ENCODE measurements at places on chromosomes 5 and 9.

DNA sequence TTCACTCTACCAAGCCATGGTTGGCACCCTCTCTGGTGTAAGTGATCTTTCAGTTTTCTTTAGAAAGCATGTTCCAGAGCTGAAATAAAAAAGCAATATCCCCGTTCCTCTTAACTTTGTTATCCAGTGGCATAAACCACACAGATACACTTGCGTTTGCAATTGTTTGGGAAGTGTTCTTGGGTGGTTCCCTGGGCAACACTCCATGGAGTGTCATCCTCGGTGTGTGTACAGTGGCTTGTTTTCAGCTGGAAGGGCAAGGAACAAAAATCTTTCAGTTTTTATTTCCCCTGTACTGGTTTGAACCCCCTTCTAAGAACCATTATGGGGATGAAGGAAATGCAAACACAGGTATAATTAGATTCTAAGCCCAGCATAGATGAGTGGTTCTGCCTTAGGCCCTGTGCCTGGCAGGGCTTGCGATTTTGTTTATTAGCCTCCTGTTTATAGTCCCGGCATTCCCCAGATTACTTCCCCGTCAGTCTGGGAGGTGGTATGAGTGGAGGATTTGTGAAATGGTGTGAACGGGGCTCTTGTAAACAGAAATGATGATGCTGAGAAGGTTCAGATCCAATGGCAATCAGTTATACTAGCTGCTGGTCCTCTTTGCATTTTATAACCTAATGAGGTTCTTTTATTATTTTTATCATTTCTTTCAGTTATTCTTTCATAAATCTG lies 76.0 kb upstream of the CD180 start:
- no peak for DNase-seq

DNA sequence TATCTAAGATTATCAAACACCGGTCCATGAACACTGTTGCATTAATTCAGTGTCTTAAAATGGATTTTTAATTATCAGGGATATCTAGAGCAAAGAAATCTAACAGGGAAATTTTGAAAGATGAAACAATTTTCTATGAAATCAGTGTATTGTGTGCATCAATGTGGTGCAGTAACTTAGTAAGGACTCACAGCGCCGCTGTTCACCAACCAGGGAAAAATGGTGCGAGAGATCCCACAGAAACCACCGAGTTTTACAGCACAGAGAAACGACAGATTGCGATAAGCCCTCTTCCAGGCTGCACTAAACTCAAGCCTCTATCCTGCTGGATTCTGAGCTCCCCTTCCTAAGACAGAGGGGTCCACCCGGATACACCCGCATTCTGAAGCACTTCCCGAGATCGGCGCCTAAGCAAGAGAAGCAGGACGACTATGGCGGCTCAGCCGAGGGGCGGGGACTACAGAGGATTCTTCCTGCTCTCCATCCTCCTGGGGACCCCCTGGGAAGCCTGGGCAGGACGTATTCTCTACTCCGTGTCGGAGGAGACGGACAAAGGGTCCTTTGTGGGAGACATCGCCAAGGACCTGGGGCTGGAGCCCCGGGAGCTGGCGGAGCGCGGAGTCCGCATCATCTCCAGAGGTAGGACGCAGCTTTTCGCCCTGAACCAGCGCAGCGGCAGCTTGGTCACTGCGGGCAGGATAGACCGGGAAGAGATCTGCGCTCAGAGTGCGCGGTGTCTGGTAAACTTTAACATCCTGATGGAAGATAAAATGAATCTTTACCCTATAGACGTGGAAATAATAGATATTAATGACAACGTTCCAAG lies at the start of gene PCDHGA7:
Gene PCDHGA7 (plus strand): TSS at position 274 of the 826 bp plus-strand sequence. CDS start 158 bp downstream, at position 432.
- no peak for DNase-seq

DNA sequence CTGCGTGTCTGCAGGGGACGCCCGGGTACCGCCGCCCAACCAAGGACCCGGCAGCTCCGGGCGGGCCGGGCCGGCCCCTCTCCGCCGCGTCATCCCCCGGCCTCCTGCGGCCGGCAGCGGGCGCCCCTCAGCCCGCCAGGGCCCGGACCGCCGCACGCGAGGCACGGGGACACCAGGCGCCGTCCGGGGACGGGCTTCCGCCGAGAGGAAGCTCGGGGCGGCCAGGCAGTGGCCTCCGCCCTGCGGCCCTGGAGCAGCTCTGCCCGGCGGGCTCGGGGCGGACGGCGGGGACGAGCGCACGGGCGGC lies 373 bp downstream of the FBXW5 start:
- DNase-seq: peak; percentile 73

DNA sequence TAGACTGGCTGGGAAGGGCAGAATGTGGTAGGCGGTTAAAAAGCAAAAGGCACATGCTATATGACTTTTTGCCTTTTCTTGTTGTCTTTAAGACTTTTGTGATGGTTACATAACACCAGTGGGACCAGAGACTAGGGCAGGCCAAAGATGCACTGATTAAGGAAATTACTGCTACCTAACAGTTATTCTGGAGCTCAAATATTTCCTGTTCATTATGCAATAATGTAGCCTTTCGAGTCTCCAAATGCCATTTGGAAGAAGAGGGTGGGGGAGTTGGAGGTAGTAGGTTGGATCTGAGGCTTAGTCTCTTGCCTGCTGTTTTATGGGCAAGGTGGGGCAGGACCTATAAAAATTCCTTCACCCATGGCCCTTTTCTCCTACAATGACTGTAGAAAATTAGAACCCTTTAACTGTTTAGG lies 51.7 kb downstream of the SH3GL2 start:
- no peak for DNase-seq

GRCh38 chr9:21796768-21797167 lies 5.7 kb upstream of the MTAP start:
- no peak for DNase-seq

- DNase-seq: no peak
These were observed 82.4 kb upstream of the SELENOP start for GRCh38 chr5:42894057-42894456.

DNA sequence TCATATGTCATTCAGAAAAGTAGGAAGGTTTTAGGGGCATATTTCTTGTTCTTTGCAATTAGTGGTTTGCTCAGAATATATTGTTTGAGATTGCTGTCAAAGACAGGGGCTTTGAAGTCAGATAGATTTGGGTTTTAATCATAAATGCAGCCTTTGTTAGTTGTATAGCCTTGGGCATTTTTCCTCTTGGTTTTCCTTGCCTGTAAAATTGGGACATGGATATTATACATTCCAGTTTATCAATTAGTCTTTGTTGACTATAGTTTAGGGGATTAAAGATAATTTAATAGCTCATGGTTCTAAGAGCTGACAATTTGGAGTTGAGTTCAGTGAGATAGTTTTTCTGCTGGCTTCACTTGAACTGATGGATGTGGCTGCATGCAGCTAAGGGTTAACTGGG lies 88.9 kb downstream of the DMAC1 start:
- DNase-seq: no peak

DNA sequence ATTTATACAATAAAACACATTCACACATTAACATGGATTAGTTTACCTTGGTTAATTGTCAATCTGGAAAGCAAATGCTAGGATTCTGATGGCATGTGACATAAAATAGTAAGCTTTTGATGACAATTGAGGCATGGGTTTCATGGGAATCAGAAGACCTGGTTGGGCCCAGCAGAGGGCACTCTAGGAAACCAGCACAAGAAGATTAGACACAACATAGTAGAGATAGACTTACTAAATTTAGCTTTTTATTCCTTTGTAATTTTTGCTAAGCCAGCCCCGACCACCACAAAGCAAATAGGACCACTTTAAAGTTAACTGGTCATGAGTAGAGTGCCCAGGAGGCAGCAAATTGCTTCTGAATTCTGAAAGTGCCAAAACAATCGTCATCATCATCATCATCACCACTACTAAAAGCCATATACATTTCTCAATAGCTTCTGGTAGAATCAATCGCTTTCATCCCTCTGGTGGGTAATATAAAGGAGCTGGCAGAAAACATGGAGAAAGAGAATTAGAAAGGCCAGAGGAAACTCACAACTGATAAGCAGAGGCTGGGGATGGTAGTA lies 163.2 kb downstream of the ARRDC3 start:
- DNase-seq: peak; percentile 19

- DNase-seq: no peak
These were observed 32.2 kb downstream of the NACC2 start for GRCh38 chr9:136062657-136063439.

DNA sequence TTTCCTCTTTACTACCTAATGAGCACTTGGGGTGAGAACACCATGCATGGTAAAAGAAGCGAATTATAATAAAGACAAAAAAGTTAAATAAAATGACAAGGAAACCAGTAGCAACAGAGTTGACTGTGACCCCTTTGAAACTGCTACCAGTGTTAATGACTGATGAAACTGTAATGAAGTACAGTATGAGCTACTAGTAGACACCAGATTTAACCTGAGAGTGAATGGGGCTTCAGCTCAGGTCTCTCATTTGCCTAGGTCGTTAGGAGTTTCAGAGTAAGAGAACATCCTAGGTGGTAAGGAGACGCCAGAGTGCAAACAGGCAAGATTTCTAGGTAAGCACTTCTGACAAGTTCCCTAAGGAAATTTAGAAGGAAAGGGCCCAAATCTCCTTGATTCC lies 346.4 kb downstream of the BNC2 start:
- no peak for DNase-seq

- DNase-seq: no peak
These were observed 654.3 kb downstream of the CCDC171 start for GRCh38 chr9:16207161-16207560.

- DNase-seq: no peak
These were observed 254.2 kb downstream of the SAXO1 start for GRCh38 chr9:18778846-18779245.

DNA sequence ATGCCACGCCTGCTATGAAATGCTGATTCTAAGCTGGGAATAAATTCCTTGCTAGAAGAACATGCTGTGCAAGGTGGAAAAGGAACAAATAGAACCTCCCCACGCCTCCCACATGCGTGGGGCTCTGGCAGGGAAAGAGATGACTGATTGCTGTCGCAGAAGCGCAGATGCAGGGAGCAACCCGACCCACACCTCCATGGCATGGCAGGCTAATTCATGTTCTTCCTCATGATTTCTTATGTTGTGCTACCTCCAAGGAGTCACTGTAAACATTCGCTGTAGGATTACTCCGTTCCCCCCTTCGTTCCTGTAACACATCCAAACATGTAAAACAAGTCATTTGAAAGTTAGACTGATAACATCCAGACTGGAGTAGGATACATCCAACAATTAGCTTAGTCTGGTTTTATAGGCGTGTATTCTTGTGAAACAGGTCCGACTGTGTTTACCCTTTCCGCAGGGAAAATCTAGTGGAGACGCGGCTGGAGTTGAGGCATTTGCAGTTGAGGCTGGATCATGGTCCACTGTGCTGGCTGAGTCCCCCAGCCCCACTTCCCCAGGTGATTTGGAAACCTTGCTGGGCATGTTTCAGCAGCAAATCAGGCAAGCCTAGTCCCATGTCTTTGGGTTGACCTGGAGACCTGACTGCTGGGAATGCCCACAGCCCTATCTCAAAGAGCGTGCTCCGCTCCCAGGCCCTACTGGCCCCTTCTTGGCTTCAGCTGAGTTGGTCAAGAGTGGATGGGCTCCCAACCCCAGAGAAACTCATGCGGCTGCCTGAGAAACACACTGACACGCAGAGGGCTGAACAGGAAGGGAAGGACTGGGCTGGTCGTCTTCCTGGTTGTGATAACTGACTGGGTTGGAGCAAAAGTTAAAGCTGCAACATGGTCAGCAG lies 24.8 kb upstream of the ANKRD33B start:
- no peak for DNase-seq

DNA sequence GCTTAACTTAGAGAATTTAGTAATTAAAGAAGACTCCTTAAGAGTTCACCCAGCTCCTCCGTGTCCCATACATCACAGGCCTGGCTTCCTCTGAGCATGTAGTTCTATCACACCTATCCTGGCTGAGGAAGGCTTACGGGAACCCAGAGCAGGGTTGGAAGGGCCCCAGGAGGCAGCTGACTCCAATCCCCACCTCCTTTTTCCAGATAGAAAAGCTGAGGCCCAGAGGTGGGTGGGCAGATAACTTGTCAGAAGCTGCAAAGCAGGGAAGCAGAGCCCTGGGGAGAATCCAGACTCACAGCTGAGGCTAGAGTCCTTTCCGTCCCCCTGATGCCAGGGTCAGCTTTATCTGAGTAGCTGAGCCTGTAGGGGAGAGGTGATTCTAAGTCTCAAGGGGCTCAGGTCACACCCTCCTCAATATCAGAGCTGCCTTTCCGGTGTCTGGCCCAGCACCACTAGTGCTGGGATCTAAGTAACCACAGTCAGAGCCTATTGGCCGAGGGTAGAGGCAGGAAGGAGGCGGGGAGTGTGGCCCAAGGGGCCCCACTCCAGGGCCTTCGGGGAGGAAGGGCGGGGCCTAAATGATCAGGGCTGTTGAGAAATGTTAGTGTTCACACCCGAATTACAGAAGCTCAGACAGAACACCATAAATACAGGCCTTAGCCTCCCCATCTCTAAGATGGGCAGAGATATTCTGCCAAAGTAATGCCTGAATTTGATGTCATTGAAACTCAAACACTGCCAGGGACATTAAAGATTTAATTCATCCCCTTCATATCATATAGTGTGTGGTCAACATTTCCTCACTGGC lies 9.9 kb downstream of the CCDC69 start:
- peak; percentile 89 for DNase-seq

- DNase-seq: no peak
These were observed 347.9 kb upstream of the SEMA6A start for GRCh38 chr5:116922532-116922931.

DNA sequence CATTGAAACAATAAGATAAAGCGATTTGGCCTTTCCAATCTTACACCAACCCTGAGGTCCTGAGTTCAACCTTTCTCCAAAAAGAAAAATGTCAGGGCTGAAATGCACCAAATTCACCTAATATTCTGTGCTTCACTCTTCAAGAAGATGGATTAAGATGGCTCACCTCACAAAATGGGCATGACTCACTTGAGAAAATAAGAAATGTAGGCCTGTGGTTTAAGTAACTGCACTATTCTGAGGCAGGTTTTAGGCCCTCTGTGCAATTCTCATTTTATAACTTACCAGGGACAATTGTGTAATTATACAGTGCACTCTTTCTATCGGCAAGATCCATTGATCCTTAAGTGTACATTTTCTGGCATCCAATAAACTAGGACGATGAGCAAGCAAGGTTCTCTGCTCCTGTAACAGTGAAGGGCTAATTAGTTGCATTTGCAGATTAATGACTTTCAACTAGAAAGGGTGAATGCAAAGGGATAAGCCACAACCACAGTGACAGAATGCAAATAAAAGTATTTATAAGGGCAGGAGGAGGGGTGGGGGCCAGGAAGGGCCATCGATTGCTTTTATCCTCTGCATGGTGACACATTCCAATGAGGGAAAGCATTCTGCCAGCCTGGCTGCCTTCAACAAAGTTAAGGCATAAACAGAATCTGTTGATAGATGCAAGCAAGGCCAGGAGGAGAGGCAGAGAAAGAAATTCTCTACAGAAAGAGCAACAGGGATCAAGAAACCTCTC lies 214.5 kb downstream of the CAAP1 start:
- DNase-seq: no peak

DNA sequence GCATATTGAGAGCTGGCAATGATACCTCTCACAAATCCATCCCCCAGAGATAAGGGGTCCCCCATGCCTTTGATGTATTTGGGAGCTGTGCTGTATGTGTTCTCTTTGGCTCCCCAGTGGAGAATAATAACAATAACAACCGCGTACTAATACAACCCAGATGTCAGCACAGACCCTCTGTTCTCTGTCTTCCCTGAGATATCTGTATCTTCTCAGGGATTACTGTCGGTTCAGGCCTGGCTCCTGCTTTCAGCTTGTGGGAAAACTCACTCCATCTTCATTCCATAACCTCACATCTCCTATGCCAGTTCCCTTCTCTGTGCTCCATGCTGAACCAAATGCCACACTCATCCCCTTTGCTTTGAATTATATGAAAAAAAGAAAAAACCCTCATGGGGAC lies 76.2 kb downstream of the TMC1 start:
- DNase-seq: no peak
